IPS DF 19.7 (cell line): ENCODE measurements at places on chromosomes 2 and 18.

GRCh38 chr18:10259901-10260300 is 194.5 kb upstream of the APCDD1 start:
- no peak for DNase-seq

DNA sequence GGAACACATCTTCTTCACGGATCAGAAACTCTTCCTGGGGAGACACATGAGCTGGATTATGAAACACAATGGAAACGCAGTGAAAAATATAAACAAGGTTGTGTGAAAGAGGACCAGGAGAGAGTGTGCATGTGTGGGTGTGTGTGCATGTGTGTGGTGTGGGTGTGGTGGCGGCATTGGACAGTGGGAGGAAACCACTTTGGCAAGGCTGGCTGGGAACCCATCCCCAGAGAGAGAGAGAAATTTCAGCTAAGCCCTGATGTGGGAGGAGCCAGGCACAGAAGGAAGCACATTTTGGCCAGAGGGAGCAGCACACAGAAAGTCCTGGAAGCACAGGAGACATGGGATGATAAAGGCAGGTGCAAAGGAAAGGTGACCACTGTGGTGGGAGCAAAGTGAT is 147.6 kb upstream of the COPS8 start:
- no peak for DNase-seq

GRCh38 chr2:20487030-20487391 is 40.1 kb downstream of the RHOB start:
- DNase-seq = no peak

- no peak for DNase-seq
Observed at GRCh38 chr2:239540174-239540573, 139.4 kb upstream of the HDAC4 start.

GRCh38 chr2:147792966-147793617 is 51.7 kb upstream of the ACVR2A start:
- no peak for DNase-seq

DNA sequence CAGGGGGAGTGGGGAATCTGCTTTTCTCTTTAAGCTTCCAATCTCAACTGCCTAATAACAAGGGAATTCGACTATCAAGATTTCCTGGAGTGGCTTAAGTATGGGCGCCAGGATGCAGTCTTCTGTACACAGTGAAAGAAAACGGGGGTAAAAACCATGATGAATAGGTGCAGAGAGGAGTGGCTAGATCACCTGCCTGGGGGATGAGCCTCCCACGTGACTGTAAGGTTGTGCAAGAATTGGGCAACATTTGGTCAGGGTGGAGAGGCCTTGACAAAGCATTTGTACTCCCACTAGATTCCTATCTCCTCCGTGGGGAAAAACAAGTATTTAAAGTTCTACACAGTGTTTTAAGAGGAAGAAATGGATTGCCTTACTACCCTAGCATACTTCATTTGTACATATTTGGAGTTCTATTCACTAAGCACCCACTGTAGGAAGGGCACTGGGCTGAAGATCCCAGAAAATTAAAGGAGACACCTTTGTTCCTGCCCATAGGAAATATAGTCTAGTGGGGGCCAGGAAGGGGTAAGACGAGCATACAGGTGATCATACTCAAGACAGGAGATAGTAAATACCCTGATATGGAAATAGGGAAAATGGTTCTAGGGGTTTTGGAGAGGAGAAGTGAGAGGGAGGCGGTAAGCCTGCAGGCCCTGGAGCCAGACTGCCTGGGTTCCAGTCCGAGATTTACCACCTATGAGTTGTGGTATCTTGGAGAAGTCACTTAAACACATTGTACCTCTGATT is 29.2 kb downstream of the EPAS1 start:
- no peak for DNase-seq

- no peak for DNase-seq
Observed at GRCh38 chr2:213416832-213417231, 132.6 kb downstream of the SPAG16 start.

- no peak for DNase-seq
Observed at GRCh38 chr18:79627750-79628294, 51.8 kb upstream of the CTDP1 start.

- DNase-seq = no peak
Observed at GRCh38 chr2:217993138-217993537, 9.7 kb downstream of the TNS1 start.

- DNase-seq = no peak
Observed at GRCh38 chr2:7849531-7849930, 832.3 kb upstream of the ID2 start.

DNA sequence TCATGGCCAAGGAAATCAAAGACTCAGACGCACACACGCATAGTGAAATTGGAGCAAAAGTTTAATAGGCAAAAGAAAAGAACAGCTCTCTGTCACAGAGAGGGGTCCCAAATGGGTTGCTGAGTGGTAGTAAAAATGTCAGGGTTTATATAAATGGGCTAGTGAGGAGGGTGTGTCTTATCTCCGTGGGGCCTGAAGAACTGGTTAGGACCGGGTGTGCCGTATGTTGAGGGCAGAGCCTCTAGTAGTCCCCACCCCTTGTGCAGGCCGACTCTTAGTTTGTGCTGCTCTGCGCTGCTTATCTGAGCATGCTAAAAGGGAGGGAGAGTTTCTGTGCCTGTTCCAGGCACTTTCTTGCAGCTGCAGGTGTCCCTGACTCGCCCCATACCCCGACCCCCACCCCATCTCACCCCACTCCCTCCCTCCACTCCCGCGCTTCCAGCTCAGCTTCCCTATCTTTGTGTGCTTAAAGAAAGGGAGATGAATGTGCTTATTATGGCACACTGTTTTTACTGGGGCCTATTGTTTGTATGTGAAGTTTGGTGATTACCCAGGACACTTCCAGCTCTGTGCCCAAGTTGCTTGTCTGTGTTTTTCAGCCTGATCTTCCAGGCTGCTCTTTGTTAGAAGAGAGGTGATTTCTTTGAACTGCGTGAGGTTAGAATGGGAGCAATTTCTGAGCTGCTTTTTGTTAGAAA is 167.4 kb downstream of the SPAG16 start:
- no peak for DNase-seq

DNA sequence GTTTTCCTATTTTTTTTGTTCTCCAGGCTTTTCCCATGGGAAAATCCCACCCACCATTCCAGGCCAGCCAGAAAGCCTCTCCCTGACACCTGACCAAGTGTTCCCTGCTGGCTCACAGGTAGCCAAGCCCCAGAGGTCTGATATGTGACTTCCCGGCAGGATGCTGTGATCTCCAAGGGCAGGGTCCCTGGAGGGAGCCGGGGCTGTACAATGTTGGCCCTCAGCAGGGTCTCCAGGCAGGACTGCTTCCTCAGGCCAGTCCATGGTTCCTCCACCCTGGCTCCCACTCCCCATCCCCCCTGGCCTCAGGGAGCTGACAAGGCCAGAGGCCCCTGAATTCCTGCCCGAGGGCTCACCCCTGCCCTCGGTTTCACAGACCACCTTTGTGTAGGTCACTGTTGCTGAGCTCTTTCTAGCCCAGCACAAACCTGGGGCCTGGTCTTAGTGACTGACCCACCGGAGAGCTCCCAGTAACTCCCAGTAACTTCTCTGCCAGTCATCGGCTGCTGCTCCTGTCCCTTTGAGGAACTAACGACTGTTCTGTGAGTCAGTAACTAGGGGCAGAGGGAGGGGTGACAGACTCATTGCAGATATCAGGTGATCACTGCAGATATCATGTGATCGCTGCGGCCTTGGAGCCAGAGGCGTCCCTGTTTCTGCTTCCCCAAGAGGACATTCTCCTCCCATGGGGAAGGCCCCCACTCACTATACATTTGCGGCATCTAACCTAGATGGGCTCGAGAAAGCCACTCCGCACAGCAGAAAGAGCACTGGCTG is 38.7 kb downstream of the SDC1 start:
- DNase-seq = no peak

DNA sequence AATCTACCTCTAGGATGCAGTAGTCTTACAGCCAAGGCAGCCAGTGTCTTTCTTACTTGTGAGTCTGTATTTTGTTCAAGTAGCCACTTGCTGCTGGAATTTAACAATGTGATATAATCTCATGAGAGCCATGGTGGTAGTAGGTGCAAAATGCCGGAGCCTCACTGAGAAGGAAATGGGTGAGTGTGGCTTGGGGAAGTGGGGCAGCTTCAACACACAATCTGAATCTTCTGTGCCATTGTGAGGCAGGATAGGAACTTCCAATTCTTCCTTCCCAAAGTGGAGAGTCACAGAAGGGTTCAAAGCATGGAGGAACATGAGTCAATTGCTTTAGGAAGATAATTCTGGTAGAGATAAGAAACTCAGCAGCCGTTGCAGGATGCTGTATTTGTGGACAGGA is 158.7 kb upstream of the APCDD1 start:
- no peak for DNase-seq

DNA sequence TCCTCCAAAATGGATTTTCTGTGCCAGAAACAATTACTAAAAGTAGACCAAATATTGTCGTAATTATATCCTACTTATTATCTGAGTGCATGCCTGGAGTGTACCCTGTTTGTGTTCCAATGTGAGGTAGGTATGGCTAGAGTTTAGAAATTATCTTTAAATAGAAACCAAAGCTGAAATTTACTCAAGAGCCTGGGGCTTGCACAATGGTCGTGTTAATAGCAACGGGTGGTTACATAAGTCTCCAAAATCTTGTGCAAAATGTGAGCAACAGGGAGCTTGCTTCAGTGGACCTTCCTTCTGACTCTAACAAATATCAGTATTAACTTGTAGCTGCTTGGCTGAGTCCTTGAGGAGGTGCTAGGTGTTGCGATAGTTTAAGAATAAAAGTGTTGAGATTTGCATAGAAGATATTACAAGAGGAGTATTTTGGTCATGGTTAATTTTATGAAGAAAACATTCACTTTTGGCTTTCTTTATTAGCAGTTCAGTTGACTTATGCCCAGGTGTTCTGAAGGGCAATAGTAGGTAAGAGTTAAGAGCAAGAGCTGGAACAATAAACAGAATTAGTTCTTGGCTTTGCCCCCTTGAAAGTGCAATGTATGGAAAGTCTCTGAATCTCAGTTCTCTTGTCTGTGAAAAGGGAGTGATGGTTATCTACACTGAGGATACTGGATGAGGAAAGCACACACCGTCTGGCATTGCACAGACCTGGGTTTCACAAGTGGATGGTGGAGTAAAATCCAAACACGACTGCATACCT is 4.6 kb downstream of the CXCR4 start:
- no peak for DNase-seq

DNA sequence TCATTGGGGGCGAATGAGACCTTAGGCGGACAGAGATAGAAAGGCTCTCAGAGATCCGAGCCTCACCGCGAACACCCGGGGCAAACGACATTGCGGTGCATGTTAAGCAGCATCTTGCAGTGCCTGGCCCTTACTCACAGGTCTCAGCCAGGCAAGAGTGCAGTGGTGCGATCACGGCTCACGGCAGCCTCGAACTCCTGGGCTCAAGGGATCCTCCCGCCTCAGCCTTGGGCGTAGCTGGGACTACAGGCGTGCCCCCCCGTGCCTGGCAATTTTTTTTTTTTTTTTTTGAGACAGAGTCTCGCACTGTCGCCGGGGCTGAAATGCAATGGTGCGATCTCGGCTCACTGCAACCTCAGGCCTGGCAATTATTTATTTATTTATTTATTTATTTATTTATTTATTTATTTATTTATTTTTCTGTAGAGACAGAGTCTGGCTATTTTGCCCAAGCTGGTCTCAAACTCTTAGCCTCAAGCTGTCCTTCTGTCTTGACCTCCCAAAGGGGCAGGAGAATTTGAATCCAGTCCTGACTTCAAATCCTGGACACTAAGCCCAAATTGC is 1.3 kb downstream of the LAMA3 start:
- no peak for DNase-seq

- no peak for DNase-seq
Observed at GRCh38 chr2:74862020-74862964, 28.4 kb downstream of the HK2 start.

GRCh38 chr2:159155791-159156190 is 130.7 kb downstream of the WDSUB1 start:
- no peak for DNase-seq

DNA sequence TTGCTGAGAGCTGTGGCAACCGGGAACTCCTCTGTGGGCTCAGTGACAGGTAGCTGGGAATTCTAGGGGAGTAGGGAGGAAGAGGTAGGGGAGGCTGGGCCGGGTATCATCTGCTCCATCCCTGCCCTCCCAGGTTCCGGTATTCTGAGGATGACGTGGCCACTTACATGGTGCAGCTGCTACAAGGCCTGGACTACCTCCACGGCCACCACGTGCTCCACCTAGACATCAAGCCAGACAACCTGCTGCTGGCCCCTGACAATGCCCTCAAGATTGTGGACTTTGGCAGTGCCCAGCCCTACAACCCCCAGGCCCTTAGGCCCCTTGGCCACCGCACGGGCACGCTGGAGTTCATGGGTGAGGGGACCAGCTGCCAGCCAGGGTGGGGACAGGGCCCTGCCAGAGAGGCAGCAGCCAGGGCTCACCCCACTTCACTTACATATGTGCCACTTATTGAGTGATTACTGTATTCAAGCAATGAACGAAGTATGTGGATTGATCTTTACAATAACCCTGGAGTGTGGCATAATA is 8.0 kb upstream of the GMPPA start:
- no peak for DNase-seq

DNA sequence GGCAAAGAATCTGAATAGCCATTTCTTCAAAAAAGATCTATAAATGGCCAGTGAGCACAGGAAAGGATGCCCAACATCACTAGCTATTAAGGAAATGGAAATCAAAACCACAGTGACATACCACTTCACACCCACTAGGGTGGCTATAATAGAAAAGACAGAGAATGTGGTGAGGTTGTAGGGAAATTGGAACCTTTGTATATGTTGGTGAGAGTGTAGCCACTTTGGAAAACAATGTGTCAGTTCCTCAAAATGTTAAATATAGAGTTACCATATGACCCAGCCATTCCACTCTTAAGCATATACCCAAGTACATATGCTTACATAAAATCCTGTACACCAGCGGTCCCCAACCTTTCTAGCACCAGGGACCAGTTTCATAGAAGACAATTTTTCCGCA is 152.8 kb downstream of the SMAD2 start:
- no peak for DNase-seq

DNA sequence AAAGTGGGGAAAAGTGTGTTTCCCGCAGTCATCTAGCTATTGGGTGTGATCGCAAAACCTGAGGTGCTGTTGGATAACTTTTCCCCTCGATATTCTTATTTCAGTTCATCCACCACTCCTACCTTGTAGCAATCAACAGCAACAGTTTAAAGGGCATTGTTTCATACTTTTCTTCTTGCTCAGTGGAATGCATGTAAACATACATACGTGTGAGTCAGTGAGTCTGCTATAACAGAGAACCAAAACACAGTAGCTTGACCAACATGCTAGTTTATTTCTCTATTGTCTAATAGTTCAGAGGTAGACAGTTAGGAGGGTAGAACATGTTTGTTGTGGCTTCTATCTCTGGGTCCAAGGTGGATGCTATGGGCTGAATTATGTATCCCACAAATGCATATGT is 77.6 kb upstream of the FOXI3 start:
- DNase-seq = no peak

- DNase-seq = no peak
Observed at GRCh38 chr2:143807192-143807591, 678.0 kb downstream of the ARHGAP15 start.

- no peak for DNase-seq
Observed at GRCh38 chr2:59077981-59078531, 836.9 kb upstream of the FANCL start.

- no peak for DNase-seq
Observed at GRCh38 chr2:159506764-159507440, 109.4 kb downstream of the BAZ2B start.
